Immature natural killer cell (primary cell): ENCODE measurements at places on chromosomes 5 and 9.
A peak's percentile ranks its signal among the peaks of the same experiment; 100 is the strongest.

DNA sequence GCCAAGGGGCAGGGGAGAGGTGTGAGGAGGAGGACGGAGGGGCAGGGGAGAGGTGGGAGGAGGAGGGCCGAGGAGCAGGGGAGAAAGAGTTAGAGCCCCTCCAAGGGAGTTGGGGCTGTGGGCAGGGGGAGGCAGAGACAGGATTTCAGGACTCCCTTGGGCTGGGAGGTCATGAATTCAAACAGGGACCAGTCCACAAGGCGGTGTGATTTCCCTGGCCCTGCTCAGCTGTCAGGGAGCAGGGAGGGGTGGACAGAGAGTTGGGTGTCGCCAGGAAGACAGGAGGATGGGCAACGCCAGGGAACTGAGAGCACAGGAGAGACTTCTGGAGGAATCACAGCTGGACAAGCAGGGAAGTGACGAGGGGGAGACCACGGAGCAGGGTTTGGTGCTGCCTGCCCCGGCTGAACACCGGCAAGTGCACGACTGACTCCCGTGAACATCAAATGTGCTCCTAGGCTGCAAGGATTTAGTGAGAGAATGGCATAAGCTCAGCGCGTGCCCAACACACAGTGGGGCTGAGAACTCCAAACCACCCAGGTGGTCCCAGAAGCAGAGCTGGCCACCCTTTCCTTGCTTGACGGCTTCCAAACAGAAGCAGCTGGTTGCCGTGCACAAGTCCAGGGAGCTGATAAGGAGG lies 17.8 kb upstream of the OLFM1 start:
- no peak for DNase-seq
- no peaks in the 10 kb centered on the region for H3K36me3 ChIP-seq
- no peaks in the 10 kb centered on the region for H3K4me1 ChIP-seq
- H3K4me3 ChIP-seq = no peak overlapping the region

DNA sequence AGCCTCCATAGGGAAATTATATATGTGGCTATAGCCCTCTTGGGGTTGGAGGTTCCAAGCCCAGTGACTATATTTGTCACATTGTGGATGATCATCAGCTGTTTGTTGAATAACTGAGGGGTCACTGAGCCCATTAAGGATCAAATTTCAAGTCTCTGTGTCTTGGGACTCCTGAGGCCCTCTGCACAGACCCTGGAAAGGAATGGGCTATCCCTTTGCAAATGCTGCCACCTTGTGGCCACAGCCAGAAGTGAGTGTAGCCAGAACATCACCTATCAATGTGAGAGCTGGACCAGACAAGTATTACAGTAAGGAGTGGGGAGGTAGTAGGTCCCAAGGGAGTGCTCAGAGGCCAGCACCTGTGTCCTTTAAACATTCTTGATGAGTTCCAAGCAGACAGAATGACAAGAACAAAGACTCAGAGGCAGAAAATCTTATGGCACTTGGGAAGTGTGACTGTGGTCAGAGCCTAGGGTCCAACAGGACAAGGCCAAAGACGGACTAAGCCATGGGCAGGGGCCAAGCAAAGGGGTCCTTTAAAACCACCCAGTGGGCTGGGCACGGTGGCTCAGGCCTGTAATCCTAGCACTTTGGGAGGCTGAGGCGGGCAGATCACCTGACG lies 8.2 kb downstream of the RPP25L start:
- no peaks in the 10 kb centered on the region for H3K4me1 ChIP-seq
- peak; percentile 66 for DNase-seq
- H3K4me3 ChIP-seq = no peak overlapping the region

GRCh38 chr9:121744002-121744686 lies 92.7 kb downstream of the DAB2IP start:
- H3K4me3 ChIP-seq = no peak overlapping the region
- peak; percentile 18 for DNase-seq
- H3K27ac ChIP-seq = no peak overlapping the region
- peaks cover 10% of the 10 kb centered on the region for H3K4me1 ChIP-seq
- H3K27me3 ChIP-seq = peaks cover 6% of the 10 kb centered on the region
- H3K36me3 ChIP-seq = no peaks in the 10 kb centered on the region

DNA sequence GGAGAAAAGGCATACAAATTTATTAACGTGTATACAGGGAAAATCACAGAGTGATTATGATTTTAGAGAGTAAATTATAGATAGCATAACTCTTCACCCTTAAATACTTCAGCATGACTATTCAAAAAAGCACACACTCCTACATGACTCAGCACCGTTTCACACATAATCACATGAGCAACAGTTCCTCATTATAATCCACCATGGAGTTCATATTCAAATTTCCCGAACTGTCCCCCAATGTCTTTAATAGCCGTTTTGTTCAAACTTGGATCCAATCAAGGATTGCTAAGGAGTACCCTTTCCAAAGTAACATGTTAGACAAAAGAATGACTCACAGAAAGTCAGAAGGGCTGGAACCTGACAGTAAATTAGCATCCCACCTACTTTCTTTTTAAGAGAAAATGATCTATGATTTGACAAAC lies 32.1 kb downstream of the RAPGEF1 start:
- H3K4me1 ChIP-seq = peaks cover 98% of the 10 kb centered on the region
- H3K4me3 ChIP-seq = peak overlapping the region; percentile 59
- no peak for DNase-seq
- peak overlapping the region; percentile 93 for H3K27ac ChIP-seq
- peaks cover 5% of the 10 kb centered on the region for H3K27me3 ChIP-seq

GRCh38 chr9:81145331-81145963 lies 543.9 kb downstream of the TLE1 start:
- H3K4me1 ChIP-seq = no peaks in the 10 kb centered on the region
- DNase-seq = no peak
- no peak overlapping the region for H3K27ac ChIP-seq
- H3K36me3 ChIP-seq = no peaks in the 10 kb centered on the region
- H3K27me3 ChIP-seq = peaks cover 2% of the 10 kb centered on the region
- no peak overlapping the region for H3K4me3 ChIP-seq

DNA sequence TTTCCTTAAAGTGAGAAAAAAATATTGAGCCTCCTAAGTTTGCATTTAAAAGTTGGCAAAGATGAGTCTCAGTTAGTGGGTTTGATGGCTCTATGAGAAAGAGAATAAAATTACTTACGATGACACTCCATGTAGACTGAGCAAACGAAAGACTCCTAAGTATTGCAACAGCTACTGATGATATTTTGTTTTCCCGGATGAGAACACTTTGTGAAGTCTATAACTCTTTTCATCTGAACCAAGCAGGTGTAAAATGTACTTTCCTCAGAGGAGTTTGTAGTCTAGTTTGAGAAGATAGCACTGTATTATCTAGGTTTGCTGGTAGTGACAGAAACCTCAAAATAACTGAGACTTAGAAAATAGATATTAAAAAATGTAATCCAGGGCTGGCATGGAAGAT lies 1.7 kb upstream of the ITK start:
- peaks cover 56% of the 10 kb centered on the region for H3K4me1 ChIP-seq
- peak overlapping the region; percentile 97 for H3K27ac ChIP-seq
- H3K4me3 ChIP-seq = no peak overlapping the region
- no peak for DNase-seq

DNA sequence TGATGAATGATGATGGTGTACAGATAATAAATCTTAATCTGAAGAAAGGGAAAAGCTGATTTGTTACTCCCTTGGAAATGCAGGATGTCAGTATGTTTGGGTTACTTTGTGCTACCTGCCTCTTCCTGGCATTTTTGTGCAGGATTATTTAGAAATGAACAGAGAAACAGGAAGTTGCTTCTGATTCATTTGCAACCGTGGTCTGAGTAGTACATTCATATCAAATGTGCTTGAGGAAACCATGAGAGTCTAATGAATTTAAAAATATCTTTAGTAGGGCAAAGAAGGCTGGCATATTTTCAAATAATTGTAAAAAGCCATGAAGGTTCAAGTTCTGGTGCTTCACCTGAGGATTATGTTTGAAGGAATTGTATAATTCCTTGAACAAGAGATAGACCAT lies 391.6 kb downstream of the TMEM161B start:
- no peak overlapping the region for H3K27ac ChIP-seq
- no peaks in the 10 kb centered on the region for H3K36me3 ChIP-seq
- H3K4me3 ChIP-seq = no peak overlapping the region
- H3K27me3 ChIP-seq = no peaks in the 10 kb centered on the region
- DNase-seq = no peak

GRCh38 chr5:40679913-40680681 lies at the start of gene PTGER4:
TSS of gene PTGER4 (plus strand) at chr5:40679915. CDS start at chr5:40680994, 1,079 bp downstream.
- H3K27me3 ChIP-seq = peaks cover 17% of the 10 kb centered on the region
- H3K36me3 ChIP-seq = peaks cover 42% of the 10 kb centered on the region
- H3K4me1 ChIP-seq = peaks cover 68% of the 10 kb centered on the region

GRCh38 chr5:181109489-181110013 lies 21.4 kb downstream of the OR2V1 start:
- no peak for DNase-seq
- H3K27ac ChIP-seq = no peak overlapping the region
- peaks cover 4% of the 10 kb centered on the region for H3K4me1 ChIP-seq
- H3K4me3 ChIP-seq = no peak overlapping the region

DNA sequence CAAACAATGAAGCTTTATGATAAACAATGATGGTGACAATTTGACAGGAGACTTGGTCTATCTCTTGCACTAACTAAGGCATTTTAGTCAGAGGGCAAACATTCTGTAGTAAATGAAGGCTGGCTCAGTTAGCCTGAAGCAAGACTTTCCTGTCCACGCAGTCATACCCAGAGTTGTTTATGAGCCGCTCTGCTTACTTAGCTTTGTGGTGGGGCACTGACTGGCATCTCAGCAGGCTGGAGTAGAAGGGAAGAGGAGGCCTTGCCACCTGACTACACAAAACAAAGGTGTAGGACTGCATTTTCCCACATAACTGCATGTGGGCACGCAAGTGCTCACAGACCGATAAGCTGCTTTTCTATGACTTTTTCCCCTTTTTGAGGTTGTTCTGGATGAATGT lies 133.7 kb upstream of the EPB41L4A start:
- no peak overlapping the region for H3K27ac ChIP-seq
- no peaks in the 10 kb centered on the region for H3K27me3 ChIP-seq
- no peaks in the 10 kb centered on the region for H3K36me3 ChIP-seq
- H3K4me1 ChIP-seq = no peaks in the 10 kb centered on the region
- no peak for DNase-seq

GRCh38 chr5:8828596-8829322 lies 717.1 kb downstream of the SEMA5A start:
- H3K36me3 ChIP-seq = no peaks in the 10 kb centered on the region
- H3K4me1 ChIP-seq = no peaks in the 10 kb centered on the region
- no peaks in the 10 kb centered on the region for H3K27me3 ChIP-seq
- H3K27ac ChIP-seq = no peak overlapping the region

DNA sequence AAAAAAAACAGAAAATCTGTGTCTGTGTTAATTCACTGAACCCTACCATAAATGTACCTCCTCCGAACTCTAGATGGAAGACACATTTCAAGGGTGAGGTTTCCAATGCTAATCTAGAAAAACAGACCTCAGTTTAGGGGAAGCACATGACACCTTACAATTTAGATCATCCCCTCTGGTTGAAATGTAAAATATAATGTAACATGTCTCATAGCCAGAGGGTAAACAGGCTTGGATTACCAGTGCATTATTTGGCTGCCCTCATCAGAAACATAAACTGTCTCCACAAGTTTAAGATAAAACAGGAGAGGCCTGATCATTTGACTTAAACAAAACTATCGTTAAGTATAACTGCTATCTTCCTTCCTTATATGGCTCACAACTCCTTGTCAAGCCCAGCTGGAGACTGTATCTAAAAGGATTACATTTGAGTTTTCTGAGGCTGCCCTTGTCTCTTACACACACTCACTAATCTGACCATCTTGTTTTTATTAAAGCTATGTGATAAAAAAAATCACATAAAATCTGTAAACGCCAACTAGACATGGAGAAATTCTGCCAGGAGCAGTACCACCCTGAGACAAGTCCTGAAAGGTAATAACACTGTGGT lies 105.7 kb downstream of the LURAP1L start:
- no peak for DNase-seq
- no peaks in the 10 kb centered on the region for H3K27me3 ChIP-seq
- no peak overlapping the region for H3K4me3 ChIP-seq
- H3K27ac ChIP-seq = no peak overlapping the region
- H3K4me1 ChIP-seq = no peaks in the 10 kb centered on the region
- no peaks in the 10 kb centered on the region for H3K36me3 ChIP-seq

DNA sequence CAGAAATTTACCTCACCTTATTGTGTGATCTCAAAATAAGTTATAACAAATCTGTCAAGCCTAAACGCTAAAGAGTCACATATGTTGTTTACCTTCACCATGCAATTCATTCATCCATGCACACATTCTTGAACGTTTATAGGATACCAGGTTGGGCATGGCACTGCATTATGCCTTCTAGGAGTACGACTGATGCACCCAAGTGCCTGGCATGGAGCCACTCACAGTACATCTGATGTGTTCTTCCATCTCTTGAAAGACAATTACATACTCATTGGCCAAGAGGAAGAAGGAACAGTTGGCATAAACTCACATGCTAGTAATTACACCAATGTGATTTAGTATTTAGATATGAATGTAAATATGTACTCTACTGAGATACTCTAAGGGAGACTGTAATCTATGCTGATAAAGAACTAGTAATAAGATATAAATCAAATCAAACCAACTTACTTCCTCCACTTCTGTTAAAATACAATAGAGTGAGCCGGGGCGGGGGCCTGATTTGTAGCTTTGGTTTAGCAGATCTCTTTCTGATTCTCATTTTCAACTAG lies 90.7 kb downstream of the LPAR1 start:
- no peak overlapping the region for H3K4me3 ChIP-seq
- H3K4me1 ChIP-seq = peaks cover 15% of the 10 kb centered on the region
- no peak for DNase-seq
- H3K27ac ChIP-seq = no peak overlapping the region
- peaks cover 8% of the 10 kb centered on the region for H3K36me3 ChIP-seq
- H3K27me3 ChIP-seq = peaks cover 2% of the 10 kb centered on the region

DNA sequence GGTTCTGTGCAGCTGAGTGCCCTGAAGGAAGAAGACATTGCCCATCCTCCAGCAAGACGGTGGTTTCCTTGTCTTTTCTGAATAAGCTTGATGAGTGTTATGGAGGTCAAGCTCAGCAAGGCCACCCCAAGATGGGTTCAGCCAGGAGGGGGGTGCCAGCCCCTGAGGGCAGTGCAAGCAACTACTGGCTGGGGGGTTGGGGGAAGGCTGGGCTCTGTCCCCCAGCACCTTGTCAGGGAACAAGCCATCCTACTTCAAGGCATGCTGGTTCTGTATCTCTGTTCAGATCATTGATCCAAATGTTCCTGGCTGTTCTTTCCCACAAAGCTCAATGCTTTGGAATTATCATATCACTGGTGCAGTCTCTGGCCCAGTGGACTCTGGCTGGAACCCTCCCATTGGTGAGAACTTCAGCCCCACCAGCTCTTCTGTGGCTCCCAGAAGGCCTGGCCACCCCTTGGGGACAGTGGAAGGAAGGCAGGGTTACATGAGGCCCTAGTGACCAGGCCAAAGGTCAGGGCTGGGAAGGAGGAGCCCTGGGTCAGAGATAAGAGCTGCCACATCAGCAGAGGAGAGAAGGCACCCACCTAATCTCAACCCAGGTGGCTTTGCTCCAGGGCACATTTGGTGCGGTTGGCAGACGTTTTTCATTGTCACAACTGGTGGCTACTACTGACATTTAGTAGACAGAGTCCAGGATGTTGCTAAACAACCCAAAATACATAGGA lies 280.2 kb downstream of the IRX2 start:
- no peak overlapping the region for H3K4me3 ChIP-seq
- H3K27me3 ChIP-seq = peaks cover 6% of the 10 kb centered on the region
